ENCODE measurements at places on chromosomes 5 and 9.

- DNase-seq: no peak
Measured at GRCh38 chr9:131181091-131181681, 55.8 kb downstream of the NUP214 start.

- DNase-seq: peak; percentile 57
Measured at GRCh38 chr9:96686638-96687335, 31.7 kb upstream of the PRXL2C start.

GRCh38 chr9:134433909-134434882 lies 107.9 kb downstream of the RXRA start:
- DNase-seq: no peak

GRCh38 chr5:91109634-91110033 lies 273.5 kb downstream of the ARRDC3 start:
- DNase-seq: no peak

DNA sequence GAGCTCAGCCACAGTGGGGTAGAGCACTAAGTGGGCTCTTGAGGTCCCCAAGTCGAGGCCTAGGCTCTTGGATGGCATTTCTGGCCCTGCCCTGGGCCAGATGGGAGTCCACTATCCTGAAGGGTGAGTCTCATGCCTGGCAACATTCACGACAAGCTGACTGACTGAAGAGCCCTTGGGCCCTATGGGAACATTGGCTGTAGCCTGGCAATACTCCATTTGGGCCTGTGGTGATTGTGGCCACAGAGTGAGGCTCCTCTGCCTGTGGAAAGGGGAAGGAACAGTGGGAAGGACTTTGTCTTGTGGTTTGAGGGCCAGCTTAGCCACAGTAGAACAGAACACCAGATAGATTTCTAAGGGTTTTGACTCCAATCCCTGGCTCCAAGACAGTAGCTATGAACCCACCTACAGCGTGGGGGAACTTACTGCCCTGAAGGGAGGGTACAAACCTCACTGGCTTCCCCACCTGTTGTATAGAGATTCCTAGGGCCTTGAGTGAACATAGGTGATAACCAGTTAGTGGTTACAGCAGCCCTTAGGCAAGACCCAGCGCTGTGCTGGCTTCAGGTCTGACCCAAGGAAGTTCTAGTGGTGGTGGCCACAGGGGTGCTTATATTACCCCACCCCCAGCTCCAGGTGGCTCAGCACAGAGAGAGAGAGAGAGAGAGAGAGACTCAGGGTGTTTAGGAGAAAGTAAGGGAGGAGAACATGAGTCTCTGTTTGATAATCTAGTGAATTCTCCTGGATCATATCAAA lies 72.4 kb downstream of the KIAA0825 start:
- no peak for DNase-seq

DNA sequence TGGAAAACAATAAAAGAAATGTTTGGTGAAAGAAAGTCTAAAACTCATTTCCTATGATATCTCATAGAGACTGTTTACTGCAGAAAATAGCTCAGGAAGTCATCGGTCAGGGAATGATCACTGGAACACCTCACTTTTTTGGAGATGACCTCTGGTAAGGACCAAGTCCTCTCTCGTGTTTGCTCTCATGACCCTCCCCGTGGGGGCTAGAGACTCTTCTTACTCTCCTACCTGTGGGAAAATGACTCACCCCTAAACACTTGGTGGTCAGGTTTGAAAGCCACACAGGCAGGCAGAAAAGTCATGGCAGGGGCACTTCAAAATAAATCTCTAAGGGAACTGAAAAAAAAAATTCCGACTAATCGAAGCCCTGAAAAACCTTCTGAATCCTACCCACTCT lies 48.2 kb downstream of the FAM240B start:
- DNase-seq: no peak

DNA sequence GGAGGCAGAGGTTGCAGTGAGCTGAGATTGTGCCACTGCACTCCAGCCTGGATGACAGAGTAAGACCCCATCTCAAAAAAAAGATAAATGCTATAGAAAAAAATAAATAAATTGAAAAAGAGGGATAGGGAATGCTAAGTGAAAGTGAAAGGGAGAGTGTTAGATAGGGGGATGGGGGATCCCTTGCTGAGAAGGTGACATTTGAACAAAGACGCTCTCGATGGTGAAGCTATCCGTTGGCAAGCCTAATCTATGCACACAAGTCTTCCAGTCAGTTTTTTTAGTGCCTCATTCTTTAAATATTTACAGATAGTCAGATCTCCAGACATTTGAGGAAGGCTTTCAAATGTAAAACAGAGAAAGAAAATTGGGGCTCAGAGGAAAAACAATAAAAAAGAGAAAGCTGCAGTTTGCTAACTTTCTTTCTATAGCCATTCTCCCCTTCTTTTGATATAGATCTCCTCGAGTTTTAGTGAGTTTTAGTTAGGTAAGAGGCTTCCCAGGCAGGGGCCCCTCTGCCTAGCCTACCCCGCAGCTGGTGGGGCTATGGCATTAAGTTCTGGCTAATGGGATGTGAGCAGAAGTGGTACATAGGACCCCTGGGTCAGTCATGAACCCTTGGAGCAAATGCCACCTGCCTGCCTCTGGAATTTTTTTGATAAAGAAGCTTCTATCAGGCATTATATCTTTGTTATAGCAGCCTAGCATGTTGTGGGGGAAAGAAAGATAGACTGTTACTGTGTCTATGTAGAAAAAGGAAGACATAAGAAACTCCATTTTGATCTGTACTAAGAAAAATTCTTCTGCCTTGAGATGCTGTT lies 12.0 kb downstream of the GLRX start:
- DNase-seq: no peak

DNA sequence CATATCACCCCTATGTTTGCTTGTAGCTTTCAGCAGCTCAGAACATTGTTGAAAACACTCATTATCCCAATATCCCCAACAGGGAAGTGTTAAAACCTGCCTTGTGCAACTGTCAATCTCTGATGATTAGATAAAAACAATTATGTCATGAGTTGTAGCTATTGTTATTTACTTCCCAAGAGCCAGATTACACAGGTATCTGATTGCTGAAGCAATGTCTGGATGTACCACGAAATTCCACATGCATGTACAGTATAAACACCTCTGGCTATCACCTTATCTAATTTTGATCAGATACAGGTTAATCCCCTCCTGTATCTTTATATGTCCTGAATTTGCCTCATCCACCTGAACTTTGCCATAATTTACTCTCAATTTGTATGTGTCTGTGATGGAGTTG lies 38.7 kb downstream of the TMC1 start:
- no peak for DNase-seq

GRCh38 chr9:99013550-99013949 lies 69.8 kb downstream of the COL15A1 start:
- DNase-seq: no peak

- DNase-seq: no peak
Measured at GRCh38 chr9:22622815-22623214, 176.2 kb downstream of the DMRTA1 start.

- DNase-seq: no peak
Measured at GRCh38 chr5:178667688-178668087, 40.8 kb upstream of the CLK4 start.

DNA sequence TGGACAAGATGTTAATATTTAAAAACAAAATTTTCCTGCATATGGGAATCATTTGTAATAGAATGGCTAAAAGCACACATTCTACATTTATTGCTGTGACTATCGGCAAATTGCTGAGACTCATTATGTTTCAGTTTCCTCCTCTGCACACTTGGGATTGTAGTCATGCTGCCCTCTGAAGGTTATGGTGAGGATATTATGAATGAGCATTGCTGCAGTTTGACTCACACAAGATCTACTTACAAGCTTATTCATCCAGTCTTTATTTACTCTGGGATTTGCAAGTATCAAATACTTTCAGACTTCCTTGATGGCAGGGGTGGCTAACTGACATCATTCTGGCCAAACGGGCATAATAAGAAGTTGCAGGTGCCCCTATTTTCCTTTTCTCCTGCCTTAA lies 9.5 kb upstream of the NFIL3 start:
- no peak for DNase-seq
